ENCODE measurements at places on chromosomes 4 and X.

GRCh38 chr4:40980318-40980883 is 230.6 kb downstream of the NSUN7 start:
- peak; percentile 43 for DNase-seq

DNA sequence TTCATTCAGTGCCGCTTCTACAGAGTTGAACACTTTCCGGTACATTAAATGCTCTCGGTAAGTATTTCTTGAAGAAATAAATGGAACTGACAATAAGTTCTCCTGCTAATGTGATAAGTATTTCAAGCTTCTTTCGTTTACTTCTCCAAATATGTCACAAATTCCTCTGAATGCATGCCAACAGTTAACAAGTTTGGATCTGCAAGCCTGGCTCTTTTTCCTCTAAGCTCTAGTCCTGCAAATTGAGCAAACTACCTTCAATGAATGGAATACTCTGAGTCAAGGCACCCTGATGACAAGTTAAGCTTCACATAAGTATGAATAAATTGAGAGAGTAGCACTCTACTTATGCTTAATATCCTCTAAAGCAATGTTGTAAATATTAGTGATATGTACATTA is 403.6 kb downstream of the PDGFC start:
- DNase-seq = no peak

GRCh38 chrX:103503163-103503852 is 16.0 kb downstream of the RAB40A start:
- peak; percentile 10 for DNase-seq

- peak; percentile 38 for DNase-seq
These were observed 259.2 kb downstream of the GPC3 start for GRCh38 chrX:133726211-133726630.

GRCh38 chr4:1500966-1501753 is 94.9 kb upstream of the NKX1-1 start:
- no peak for DNase-seq

- DNase-seq = no peak
These were observed 106.8 kb downstream of the STK32B start for GRCh38 chr4:5157791-5158770.

GRCh38 chr4:56387023-56388001 is at the start of gene AASDH:
AASDH (minus strand) TSS chr4:56387491; CDS start chr4:56384299, 3,192 bp downstream.
- peak; percentile 88 for DNase-seq
